ENCODE measurements at places on chromosomes 5 and 9. TPM values are rescaled to one million over a fixed set of nuclear protein-coding genes. Genes with fewer than 3 reads are reported as not detected.

Gene FAM174A
- 9.6 TPM for total RNA-seq

Gene GLE1
- 15.9 TPM for total RNA-seq

Gene CCDC107
- total RNA-seq: 15.3 TPM

Gene IL31RA
- not detected for total RNA-seq

Gene SPATA31E1
- not detected for total RNA-seq

Gene PCDHA4
- total RNA-seq: 3.8 TPM

Gene ZNF883
- total RNA-seq: 14.8 TPM

Gene INSL4
- total RNA-seq: not detected

Data from endodermal cell (in vitro differentiated cells).